ENCODE measurements at places on chromosomes 2 and 18.

DNA sequence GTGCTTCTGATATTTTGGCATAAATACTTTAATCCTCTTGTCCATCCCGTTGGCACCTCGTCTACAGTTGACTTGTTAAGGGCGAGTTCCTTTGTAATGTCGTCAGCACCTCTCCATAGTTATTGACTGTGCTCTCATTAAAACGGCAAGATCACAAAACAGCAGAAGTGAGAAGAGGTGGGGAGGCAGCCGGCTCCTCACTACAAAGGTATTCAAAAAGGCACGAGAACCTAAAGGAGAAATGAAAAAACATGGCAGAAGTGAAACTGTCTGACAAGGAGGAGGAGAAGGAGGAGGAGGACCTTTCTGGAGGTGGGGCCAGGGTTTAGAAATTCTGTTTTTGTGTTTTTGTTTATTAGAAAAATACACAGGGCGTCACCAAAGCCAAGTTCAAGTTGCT lies 235.6 kb downstream of the BCL11A start:
- DNase-seq: no peak

GRCh38 chr2:26578581-26578980 lies 62.6 kb downstream of the CIB4 start:
- DNase-seq: no peak

GRCh38 chr2:85180322-85181133 lies 47.3 kb downstream of the TCF7L1 start:
- DNase-seq: no peak

DNA sequence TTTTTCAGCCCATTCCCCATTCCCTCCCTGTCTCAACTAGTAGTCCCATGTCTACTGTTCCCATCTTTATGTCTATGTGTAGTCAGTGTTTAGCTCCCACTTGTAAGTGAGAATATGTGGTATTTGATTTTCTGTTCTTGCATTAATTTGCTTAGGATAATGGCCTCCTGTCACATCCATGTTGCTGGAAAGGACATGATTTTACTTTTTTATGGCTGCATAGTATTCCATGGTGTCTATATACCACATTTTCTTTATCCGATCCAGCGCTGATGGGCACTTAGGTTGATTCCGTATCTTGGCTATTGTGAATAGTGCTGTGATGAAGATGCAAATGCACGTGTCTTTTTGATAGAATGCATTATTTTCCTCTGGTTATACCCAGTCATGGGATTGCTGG lies 21.7 kb upstream of the ITGA6 start:
- DNase-seq: no peak

DNA sequence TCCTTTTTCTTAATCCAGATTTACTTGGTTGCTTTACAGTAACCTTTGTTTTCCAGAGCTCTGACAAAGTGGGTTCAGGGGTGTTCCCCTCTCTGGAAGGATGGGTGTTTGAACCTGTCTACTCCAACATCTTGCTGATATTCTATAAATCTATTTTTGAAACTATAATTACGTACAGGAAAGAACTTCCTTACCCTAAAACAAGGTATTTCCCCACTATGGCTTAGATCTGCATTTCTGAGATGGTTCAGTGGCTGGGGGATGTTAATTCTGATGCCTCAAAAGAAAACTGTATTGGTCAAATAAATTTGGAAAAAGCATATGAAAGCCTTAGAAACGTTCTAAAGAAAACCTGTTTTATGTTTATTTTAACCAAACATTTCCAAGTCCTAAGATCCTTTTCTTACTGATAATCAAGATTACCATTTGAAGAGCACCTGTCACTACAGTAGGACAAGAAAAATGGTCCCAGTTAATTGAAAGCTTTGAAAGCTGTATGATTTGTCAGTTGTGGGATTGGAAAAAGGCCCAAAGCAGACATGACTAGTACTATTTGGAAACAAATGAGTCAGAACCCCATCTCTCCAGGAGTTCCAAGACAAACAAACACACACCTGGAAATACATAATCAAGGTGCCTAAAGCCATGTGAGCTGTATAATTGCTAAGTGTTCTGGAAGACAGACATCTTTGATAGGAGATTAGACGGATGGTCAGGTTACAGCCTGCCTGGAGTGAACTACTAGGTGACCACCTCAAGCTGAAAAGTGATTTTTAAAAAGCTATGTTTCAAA lies 57.5 kb downstream of the KDM3A start:
- no peak for DNase-seq

GRCh38 chr2:101442042-101442666 lies 32.8 kb downstream of the RFX8 start:
- DNase-seq: peak; percentile 29

DNA sequence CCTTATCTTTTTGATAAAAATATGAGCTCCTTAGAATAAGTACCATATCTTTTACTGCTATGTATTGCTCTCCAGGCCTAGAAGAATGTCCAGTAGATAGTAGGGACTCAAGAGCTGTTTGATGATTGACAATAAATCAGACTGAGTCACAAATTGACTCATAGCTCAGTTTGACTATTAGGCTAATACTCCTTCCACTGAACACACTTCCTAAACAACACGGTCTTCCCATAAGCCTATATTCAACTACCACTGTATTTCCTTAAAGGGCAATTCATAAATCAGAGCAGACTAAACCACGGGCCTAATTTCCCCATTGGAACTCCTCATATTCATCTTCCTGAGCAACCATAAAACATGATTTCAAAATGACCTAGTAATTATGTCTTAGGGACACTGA lies 258.5 kb downstream of the ALK start:
- DNase-seq: no peak

DNA sequence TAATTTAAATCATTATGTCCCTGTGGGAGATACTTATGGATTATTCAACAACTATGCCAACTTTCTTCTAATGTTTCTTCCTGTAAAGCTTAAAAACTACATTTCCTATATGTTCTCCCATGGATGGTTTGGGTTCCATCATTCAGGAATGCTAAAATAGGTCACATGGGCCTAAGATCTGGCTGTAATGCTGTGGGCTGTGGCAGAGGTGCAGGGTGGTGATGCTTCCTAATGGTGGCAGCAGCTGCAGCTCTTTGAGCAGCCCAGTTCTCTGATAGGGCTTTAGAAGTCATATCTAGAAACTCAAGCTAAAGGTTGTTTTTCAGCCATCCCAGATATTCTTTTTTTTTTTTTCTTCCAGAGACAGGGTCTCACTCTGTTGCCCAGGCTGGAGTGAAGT lies 266.1 kb downstream of the ZNF385B start:
- DNase-seq: no peak

Measured in adipocyte (in vitro differentiated cells).